ENCODE measurements at places on chromosomes 1 and 21. TPM values are rescaled to one million over a fixed set of nuclear protein-coding genes. Genes with fewer than 3 reads are reported as not detected.

GPR37L1 gene
- total RNA-seq: not detected

SLC44A3 gene
- total RNA-seq: 70.2 TPM

RGS8 gene
- not detected for total RNA-seq

MTMR11 gene
- total RNA-seq: 37.0 TPM

BLACAT1 gene
- 0.48 TPM for total RNA-seq

TDRD10 gene
- total RNA-seq: not detected

ZNF593OS gene
- 0.10 TPM for total RNA-seq

C8A gene
- total RNA-seq: 5.8 TPM

NR1I3 gene
- 2.6 TPM for total RNA-seq

- DNase-seq: no peak
These were observed 59.4 kb upstream of the DUSP10 start for GRCh38 chr1:221801251-221801661.

- DNase-seq: no peak
These were observed 54.0 kb downstream of the COLGALT2 start for GRCh38 chr1:183983371-183984105.

GRCh38 chr1:208167261-208167869 is 76.8 kb downstream of the PLXNA2 start:
- DNase-seq: no peak

DNA sequence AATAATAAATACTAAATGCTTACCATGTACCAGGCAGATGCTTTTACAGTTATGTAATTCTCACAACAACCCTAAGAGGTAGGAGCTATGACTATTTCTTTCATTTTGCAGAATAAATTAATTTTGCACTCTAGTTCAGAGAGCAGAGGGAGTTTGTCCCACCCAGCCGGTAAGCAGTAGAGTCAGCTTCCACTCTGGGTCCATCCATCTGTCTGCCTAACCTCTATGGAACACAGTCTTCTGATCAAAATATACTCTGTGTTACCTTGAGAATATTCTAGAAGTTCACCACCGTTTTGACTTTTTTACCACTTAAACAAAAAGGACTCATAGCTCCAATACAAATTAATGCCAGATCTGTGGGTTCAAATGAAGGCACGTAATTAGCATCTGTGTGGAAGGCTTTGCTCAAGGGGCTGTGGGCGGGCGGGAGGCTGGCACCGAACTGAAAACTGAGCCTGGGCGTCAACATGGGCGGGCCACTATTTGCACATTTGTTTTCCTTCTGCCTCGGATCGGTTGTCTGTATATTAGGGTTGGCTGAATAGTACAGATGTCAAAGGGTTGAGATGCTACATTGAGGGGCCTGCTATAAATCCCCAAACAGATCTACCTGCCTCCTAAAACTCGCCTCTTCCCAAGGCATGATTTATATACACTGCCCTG is 33.1 kb upstream of the LMO4 start:
- DNase-seq: no peak

DNA sequence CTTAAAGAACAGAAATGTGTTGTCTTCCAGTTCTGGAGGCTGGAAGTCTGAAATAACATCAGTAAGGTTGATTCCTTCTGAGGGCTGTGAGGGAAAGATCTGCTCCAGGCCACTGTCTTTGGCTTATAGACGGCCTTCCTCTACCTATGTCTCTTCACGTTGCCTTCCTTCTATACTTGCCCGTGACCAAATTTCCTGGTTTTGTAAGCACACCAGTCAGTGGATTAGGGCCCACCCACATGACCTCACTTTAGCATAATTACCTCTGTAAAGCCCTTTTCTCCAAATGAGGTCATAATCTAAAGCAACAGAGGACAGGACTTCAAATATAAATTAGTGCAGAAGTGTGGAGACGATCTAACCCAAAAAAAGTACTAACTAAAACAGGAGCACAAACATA is 231.6 kb downstream of the NRIP1 start:
- no peak for DNase-seq

DNA sequence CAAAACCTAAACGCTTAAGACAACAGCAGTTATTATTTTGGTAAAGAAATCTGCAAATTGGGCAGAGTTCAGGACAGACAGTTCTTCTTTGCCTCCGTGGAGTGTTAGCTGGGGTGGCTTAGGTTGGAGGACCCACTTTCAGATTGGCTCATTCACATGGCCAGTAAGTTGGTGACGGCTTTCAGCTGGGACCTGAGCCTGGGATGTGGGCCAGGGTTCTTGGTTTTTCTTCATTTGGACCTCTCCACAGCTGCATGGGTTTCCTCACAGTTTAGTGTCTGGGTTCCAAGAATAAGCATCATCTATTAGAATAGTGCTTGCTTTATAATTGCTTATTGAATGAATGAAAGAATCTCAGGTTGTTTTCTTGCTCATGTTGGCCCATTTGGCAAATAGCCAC is 72.2 kb downstream of the ATF6 start:
- no peak for DNase-seq

- no peak for DNase-seq
These were observed 17.0 kb upstream of the SH2D2A start for GRCh38 chr1:156833603-156834002.

DNA sequence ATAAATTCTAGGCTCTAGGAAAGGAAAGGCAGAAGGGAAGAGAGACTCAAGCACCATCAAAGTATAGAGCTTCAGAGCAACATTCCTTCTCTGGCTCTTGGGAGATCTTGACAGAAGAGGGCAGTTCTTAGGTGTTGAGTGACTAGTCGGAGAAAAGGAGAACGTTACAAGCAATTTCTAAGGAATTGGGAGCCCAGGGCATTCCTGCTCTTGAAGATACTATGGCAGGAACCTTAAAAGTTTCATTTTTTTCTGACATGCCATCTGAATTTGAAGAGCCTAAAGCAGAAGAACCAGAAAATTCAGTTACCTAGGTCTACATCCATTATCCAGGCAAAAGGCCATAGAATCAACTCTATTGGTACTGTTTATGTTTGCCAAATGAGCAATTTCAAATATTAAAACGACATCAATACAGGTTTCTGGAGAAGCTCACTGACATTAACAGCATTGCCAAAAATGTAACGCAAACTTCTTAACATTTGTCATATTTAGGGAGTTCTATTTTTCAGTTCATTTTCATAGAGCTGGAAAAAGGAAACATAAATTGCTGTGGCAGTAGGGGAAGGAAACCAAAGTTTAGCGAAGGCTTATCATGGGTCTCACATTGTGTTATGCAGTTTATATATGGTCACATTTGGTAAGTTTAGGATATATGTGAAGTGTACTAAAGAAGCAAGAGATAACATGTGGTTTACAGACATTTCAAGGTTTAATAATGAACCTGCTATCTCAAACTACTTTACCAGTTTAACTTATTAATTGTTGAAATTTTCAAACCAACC is 210.1 kb upstream of the NRIP1 start:
- no peak for DNase-seq

DNA sequence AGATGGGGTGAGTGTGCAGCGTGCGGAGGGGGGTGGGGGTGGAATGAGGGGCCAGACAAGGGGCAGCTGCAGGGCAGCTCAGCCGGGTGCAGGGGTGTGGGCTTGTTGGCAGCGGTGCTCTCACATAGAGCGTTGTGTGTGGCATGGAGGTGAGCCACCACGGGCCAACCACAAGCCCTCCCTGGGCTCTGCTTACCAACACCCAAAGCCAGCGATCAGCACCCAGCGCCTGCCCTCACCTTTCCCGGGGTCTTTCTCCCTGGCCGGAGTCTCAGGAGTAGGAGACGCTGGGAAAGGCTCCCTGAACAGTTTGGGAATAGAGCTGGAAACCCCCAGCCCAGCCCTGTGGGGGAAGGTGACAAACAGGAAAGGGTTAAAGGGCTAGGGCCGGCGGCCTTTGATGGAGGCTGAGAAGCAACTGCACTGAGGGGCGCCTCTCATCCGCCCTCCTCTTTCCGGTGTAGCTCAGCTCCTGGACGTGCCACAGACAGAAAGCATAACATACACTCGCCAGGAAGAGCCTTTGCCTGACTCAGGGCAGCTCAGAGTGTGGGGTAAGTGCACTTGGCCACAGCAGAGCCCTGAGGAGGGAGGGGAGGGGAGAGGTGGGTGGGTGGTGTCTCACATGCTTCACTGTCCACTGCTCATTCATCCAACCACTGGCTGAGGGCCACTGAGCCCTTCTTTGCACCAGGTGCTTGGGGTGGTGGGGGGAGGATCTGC is 577 bp downstream of the IKBKE start:
- DNase-seq: peak; percentile 56

DNA sequence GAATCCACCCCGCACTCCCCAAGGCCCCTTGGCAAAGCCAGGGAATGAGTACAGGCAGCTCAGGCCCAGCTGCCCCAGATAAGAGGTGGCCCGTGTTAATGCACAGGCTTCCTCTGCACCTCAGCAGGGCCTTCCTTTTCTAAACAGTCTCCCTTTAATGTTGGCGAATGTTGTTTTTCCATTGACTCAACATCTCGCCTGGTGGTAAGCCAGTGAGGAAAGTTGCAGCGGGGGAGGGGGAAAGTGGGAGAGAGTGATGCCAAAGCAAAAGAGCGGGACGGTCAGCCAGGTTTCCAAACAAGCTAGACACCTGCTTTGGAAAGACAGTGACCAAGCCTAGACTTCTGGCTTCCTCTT is 10.3 kb upstream of the PROX1 start:
- DNase-seq: no peak

DNA sequence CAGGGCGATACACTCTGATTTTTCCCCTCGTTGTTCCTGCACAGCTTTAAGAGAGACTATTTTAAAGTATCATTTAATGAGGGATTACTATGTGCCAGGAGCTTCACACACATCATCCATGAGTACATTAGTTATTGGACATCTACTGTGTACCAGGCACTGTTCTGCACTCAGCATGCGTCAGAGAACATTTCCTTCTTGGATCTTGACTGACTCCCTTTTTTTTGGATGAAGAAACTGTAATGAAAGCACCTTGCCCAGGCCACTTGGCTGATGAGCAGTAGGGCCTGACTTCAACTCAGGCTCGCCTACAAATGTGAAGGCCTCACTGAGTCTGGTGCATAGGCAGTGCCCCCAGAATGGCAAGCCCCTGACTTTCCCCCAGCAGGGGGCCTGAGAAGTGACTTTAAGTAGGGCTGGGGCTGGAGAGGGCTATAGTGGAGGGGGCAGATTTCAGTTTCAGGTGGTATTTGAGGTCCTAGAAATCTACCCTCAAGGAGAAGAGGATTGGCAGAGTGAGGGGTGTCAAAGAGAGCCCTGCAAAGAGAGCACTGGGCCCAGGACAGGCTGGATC is 50.0 kb downstream of the PTPRU start:
- peak; percentile 3 for DNase-seq

DNA sequence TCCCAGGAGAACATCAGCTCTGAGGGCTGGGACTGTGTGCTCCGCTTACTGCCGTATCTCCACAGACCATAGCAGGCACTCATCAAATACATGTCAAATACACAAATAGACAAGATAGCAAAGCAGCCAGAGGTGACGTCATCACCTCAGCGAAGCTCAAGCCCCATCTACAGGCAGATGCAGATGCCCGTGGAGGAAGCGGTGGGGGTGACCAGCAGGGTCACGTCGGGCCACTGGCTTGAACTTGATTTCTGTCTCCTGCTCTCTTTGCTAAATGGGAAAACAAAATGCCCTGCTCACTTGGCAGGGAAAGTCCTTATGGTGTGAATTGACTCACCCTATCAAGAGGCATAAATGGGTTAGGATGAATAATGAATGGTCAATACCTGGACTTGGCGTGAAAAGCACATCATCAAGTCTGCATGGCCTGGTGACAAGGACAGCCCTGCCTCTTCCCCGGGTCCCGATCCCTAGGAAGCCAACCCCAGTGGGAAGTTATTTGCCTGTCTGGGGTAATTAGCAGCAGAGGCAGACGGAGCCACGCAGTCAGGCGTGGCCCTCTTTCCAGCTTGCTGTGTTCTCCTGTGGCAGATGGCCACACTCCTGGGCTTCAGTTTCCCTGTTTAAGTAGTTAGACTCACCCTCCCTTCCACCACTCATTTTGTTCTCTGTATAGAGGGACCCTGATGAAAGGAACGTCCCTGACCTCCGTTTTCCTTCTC is 536.0 kb downstream of the NPHP4 start:
- DNase-seq: no peak

- DNase-seq: no peak
These were observed 145.4 kb downstream of the GRIK3 start for GRCh38 chr1:36888811-36889477.

GRCh38 chr21:28548291-28548690 is 444.4 kb downstream of the LTN1 start:
- no peak for DNase-seq

DNA sequence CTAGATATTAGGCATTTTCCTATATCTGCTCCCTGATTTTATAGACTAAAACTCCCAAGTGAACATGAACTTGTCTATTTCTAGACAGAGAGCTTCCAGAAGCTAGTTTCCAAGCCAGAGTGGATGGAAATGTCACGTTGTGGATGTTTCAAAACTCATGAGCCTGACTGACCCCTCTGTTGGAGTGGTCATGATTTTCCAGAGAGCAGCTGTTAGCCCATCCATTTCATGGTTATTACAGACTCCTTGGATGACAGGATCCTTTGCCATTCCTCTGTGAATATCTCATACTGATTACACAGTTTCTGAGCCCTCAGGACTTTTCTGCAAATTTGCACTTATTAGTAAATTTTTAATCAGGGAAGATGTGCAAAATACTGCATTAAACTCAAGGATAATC is 76.8 kb upstream of the ATF3 start:
- DNase-seq: no peak

- no peak for DNase-seq
These were observed 44.6 kb upstream of the TMEM125 start for GRCh38 chr1:43225168-43225567.

DNA sequence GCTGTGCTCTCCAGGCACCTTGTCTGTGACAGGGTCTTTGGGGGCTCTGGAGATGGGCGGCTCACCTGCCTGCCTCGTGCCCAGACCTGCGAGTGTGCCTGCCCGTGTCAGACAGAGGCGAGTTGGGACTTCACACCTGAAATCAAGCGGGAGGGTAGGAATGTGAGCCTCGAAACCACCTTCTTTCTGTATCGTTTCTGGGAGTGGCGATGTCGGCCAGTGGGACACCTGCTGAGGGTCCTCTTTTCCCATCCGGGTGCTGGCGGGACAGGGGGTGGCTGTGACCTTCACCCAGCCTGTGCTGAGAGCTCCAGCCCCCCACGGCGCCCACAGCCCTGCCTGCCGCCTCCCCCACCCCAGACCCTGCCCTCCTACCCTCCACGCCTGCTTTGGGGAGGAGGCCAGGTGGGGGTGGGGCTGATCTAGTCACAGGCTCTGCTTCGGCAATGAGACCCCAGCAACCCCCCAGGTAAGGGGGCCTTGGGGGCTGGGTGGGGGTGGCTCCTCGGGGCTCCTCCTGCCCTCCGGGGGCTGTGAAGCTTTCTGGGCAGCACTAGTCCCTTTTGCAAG is 15.6 kb upstream of the FAAP20 start:
- no peak for DNase-seq

- DNase-seq: peak; percentile 86
These were observed 14.9 kb downstream of the AADACL4 start for GRCh38 chr1:12658531-12659453.

DNA sequence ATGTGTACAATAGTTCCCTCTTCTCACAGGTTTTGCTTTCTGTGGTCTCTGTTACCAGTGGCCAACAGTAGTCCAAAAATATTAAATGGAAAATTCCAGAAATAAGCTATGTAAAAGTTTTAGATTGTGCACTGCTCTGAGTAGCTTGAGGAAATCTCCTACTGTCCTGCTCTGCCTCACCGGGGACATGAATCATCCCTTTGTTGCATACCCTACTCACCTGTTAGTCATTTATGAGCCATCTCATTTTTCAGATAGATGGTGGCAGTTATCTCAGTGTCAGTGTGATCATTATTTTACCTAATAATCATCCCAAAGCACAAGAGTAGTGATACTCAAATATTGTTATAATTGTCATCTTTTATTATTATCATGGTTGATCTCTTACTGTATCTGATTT is 688.1 kb downstream of the PLA2G4A start:
- no peak for DNase-seq

GRCh38 chr1:36183309-36183856 is 27.4 kb downstream of the MAP7D1 start:
- no peak for DNase-seq

Measured in hepatocyte (in vitro differentiated cells).